ENCODE measurements at places on chromosomes 13 and 19.

GRCh38 chr13:106593132-106593531, 25.2 kb upstream of the ARGLU1 start:
- DNase-seq: no peak

- peak; percentile 77 for DNase-seq
Observed at GRCh38 chr19:10478903-10479384, 24.2 kb downstream of the KEAP1 start.

DNA sequence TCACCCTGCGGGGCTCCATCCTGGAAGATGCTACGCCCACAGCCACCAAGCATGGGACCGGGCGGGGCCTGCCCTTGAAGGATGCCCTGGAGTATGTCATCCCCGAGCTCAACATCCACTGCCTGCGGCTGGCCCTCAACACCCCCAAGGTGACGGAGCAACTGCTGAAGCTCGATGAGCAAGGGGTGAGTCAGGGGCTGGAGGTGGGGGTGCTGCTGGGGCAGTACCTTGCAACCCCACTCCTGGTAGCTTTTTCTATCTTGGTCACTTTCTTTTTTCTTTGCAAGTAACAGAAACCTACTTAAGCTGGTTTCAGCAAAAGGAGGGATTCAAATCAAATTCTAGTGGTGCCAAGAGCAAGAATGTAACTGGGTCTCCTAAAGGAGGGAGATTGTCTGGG, 124.1 kb downstream of the DPF1 start:
- no peak for DNase-seq

DNA sequence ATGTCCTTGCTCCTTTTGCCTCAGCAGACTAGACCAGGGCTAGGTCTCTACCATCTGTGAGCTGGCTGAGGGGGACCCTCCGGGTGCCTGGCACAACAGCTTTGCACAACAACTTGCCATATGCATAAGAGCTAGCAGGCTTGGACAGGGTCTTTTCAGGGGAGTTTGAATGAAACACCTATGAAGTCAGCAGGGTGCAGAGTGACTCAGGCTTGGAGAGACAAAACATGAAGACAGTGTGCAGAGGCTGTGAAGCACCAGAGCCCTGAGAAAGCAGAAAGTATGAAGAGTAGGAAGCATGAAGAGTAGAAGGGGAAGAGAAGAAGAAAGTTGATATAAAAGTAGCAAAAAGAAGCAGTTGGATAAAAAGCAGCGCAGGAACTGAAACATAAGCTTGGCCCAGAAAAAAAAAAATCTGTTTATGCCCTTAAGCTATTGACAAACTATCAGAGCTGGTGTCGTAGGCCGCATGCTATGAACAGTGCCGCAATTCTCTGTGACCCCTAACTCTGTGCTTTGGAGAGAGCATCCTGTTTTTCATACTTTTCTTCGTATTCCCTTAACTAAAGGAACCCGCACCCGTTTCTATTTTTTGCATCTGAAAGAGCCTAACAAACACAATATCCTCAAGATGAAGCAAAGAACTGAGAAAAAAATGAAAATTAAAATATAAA, 52.7 kb upstream of the FAM216B start:
- DNase-seq: no peak

DNA sequence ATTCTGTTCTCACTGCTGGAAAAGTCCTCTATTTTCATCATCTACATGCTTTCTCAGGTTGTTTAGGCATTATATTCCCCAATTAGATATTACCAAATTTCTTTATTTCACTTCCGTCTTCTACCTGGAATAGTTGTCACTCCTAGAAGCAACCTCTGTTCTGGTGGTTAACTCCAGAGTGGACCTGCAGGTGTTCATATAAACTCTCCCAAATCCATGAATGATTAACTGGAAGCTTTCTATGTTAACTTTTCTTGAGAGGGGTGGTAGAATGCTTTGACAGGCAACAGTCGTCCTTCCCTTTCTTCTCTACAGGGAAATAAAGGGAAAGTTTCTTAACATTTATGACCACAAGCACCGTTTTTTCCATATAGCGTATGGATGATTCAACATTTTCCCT, 48.4 kb upstream of the UFM1 start:
- no peak for DNase-seq

DNA sequence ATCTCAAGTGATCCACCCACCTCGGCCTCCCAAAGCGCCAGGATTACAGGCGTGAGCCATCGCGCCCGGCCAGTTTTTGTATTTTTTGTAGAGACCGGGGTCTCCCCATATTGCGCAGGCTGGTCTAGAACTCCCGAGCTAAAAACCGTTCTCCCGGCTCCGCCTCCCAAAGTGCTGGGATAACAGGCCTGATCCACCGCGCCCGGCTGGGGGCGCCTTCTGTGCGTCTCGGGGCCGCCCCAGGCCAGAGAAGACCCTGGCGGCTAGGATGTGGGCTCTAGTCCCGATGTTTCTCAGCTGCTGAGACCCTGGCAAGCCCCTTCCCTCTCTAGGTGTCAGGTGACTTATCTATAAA, 3.6 kb downstream of the ARHGAP45 start:
- no peak for DNase-seq

GRCh38 chr19:56146904-56147303, 5.8 kb downstream of the ZNF444 start:
- no peak for DNase-seq

GRCh38 chr13:95440441-95441088, 112.0 kb upstream of the CLDN10 start:
- DNase-seq: no peak

GRCh38 chr13:75400775-75401174, 81.2 kb downstream of the TBC1D4 start:
- no peak for DNase-seq

GRCh38 chr13:109485136-109485794, 301.1 kb downstream of the IRS2 start:
- DNase-seq: no peak

DNA sequence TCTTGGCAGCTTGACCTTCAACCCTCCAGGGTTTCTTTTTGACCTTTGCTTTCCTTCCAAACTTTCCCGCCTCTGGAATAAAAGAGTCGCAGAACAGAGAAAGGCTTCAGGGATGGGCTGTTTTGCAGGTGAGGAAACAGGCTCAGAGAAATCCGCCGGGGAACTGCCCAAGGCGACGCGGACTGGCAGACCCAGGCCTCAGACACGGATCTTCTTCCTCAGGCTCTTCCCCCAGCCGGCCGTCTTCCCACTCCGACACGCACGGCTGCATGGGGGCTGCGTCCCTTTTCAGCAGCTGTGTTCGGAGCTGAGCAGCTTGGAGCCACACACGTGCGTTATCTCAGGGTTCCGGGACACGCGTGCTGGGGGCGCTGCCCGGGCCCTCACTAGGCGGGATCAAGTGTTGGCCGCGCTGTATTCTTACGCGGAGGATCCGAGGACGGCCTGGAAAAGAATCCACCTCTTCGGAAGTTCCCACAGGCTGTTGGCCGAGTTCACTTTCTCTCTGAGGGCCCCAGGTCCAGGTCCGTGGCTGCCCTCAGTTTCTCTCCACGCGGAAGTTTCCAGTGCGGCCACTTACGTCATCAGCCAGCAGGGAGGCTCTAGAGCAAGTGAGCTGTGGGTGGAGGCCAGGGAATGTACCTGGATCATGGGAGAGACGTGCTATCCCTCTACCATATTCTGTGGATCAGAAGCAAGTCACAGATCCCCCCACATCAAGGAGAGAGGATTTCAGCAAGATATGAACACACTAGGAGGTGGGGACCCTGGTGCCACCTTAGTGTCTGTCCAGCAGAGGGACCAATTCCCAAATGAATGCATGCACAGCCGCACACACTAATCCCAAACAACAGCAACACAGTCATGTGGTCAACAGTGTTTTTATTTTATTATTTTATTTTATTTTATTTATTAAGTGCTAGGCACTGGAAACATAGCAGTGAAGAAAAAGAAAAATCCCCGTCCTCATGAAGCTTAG, 100.4 kb downstream of the ING1 start:
- DNase-seq: no peak

GRCh38 chr13:29266756-29267733, 328.4 kb downstream of the SLC7A1 start:
- DNase-seq: no peak

- no peak for DNase-seq
Observed at GRCh38 chr19:5934069-5934401, 20.0 kb downstream of the CAPS start.

DNA sequence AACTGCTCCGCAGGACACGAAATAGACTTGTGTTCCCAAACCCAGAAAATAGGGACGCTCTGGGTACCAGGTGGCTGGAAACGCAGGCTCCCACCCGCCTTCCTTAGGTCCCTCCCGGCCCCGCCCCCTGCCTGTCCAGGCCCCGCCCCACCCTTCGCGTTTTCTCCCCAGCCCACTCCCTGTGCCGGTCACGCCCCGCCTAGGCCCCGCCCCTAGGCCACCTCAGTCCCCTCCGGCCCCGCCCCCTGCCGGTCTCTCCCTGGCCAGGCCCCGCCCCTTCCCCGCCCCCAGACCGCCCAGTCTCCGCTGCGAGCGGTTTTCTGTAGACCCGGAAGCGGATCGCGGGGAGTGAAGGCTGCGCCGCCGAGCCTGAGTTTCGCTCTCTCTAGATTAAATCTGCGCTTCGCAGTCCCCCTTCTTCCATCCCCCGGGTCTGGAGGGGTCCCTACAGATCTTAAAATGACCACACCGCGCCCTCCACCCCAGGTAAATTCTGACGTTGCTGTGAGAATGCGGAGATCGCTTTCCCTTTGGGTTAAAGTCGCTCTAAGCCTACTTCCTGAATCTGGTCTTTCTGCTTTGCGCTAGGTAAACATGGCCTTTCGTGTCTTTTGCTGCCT, 3.7 kb upstream of the ZNF665 start:
- peak; percentile 99 for DNase-seq

DNA sequence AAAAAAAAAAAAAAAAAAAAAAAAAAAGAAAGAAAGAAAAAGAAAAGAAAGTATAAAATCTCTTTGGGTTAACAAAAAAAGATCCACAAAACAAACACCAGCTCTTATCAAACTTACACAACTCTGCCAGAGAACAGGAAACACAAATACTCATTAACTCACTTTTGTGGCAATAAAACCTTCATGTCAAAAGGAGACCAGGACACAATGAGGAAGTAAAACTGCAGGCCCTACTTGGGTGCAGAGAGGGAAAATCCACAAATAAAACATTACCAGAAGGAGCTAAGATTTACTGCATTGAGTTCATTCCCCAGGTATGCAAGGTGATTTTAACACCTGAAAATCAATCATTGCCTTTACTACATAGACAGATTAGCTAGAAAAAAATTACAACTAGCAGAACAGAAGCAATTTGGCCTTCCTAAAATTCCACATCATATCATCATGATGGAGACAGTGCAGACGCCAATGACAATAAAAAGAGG, 9.6 kb upstream of the CEACAM5 start:
- no peak for DNase-seq

GRCh38 chr19:3606174-3606689, 443 bp downstream of the TBXA2R start:
- no peak for DNase-seq

- DNase-seq: peak; percentile 25
Observed at GRCh38 chr13:28058866-28059613, 41.3 kb downstream of the FLT3 start.

GRCh38 chr13:111515307-111515617, 194.8 kb downstream of the TEX29 start:
- no peak for DNase-seq

DNA sequence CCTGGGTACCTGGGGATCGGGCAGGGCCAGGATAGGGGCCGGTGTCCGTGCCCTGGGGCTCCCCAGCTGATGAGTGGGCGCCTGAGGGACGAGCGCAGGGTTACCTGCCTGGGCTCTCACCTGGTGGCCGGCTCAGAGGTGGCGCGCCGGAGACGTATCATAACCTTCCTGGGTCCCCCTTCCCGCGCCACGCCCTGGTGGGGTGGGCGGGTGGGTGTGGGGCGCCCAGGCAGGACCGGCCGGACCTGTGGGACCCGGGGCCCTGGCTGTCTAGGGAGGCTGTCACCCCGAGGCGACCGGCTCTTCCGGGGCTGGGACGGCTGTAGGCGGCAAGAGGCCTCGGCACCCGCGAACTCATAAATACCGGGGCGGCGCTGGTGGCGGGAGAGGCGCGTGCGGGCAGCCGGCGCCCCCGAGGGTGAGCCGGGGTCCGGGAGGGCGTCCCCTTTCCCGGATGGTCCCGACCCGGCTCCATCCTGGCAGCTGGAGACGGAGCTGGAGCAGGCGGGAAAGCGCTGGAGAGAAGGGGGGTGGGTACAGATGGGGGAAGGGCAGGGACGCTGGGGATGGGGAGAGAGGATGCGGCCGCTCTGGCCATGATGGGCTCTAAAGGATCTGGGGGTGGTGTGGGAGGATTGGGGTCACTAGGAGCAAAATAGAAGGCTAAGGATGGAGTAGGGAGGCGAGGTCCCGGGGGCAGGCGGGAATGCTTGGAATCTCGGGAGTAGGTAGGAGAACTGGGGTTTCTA, at the start of gene ACP7:
Gene ACP7, plus strand, starts transcription at position 386 of the 749 bp plus-strand sequence. CDS start 902 bp downstream, outside the sequence.
- DNase-seq: peak; percentile 14

DNA sequence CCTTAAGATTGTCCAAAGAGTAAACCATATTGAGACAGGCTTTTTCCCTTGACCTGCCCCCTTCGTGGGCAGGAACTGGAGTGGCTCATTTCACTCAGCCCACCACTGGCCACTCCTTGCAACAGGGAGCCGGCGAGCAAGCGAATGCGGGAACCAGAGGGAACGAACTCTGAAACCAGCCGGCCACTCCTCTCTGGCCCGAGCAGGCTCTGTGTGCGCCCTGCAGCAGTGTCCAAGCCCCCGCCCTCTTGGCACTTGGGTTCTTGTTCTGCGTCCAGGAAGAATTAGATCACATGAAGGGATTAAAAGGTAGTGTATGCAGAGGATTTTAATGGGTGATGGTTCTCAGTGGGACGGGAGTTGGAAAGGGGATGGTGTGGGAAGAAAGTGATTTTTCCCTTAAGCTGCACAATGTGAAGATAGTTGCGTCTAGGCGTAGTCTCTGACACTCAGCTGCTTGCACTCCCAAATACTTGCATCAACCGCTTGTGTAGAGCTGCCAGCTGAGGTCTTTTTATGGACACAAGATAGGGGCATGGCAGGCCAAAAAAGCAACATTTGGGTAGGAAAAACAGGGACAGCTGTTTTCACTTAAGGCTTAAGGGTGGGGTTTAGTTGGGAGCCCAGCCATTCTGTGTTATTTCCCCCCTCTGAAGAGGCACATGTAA, 1209.7 kb upstream of the PCDH20 start:
- DNase-seq: no peak

DNA sequence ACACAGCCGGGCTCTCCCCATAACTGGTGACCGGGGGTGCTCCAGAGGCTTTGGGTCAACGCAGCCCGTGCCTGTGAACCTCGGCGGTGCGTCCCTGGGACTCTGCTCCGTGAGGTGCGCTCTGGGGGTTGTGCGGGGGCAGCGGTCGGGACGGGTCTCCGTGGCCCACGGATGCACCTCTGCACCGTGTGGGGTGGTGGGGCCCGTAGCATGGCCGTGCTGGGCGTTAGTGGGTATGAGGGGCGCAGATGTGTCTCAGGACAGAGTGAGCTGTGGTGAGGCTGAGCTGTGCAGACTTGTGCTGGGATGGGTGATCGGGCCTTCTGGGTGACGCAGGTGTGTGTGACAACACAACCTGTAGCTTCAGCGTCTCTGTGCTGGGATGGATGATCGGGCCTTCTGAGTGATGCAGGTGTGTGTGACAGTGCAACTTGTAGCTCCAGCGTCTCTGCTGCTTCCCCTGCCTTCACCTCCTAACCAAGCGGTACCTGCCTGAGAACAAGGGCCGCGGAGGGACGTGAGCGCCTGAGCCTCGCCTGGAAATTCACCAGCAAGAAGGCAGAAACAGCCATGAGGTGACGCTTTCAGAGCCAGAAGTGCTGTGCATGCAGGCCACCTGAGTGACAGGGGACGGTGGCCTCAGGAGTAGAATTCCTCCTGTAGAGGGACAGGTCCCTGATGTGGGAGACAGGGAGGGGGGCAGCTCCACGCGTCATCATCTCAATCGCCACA, 599 bp downstream of the ZNF331 start:
- DNase-seq: no peak

GRCh38 chr13:77516342-77516789, 19.1 kb upstream of the SCEL start:
- DNase-seq: no peak

- DNase-seq: no peak
Observed at GRCh38 chr13:75360170-75360569, 121.8 kb downstream of the TBC1D4 start.

Measured in activated T-cell treated with anti-CD3 and anti-CD28 coated beads for 1 hour (primary cell).